Activated CD8-positive, alpha-beta memory T cell treated with anti-CD3 and anti-CD28 coated beads for 36 hours (primary cell): ENCODE measurements at places on chromosomes 13 and 19. TPM values are rescaled to one million over a fixed set of nuclear protein-coding genes. Genes with fewer than 3 reads are reported as not detected.

The TUBA3C gene
- total RNA-seq: not detected

The IFI30 gene
- 22.5 TPM for total RNA-seq

The CCL25 gene
- total RNA-seq: not detected

The MARK4 gene
- 21.6 TPM for total RNA-seq

The NLRP11 gene
- 0.06 TPM for total RNA-seq

The TSHZ3 gene
- total RNA-seq: 0.57 TPM

The TMEM238 gene
- 11.3 TPM for total RNA-seq

The DMKN gene
- total RNA-seq: 2.0 TPM

The MEIOSIN gene
- total RNA-seq: 0.08 TPM

The CAMSAP3 gene
- total RNA-seq: 0.69 TPM

The MBD3L4 gene
- not detected for total RNA-seq

The KLF1 gene
- 0.84 TPM for total RNA-seq
